ENCODE measurements at places on chromosomes 2 and 18.

DNA sequence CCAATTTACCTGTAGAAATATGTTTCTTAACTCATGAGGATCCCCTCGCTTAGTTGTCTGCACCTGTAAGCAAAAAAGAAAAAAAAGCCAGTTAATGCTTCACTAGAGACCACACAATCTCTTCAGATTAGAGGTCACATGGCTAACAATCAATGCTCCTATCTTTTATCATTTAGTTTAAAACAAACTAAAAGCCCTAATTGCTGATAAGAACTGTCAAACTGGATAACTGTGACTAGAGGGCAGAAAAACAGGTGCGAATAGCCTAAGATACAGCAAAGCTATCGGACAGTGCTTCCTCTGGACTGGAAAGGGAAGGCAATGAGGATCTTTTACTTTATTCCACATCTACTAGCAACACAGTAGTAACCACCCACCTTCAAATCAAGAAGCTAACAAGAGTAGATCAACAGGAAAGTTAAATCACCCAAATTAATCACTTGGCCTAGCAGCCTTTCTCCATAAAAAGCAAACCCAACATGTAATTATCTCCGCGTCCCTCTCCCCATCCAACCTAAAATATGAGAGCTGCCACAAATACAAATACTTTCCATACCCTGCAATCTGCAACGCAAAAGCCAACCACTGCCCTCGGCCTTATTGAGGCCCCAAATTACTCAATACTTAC, 734 bp downstream of the SLC25A12 start:
- DNase-seq: no peak

- no peak for DNase-seq
These were observed 23.5 kb downstream of the MBP start for GRCh38 chr18:77108821-77109647.

GRCh38 chr2:96109361-96109680, 7.0 kb downstream of the ADRA2B start:
- DNase-seq: no peak

DNA sequence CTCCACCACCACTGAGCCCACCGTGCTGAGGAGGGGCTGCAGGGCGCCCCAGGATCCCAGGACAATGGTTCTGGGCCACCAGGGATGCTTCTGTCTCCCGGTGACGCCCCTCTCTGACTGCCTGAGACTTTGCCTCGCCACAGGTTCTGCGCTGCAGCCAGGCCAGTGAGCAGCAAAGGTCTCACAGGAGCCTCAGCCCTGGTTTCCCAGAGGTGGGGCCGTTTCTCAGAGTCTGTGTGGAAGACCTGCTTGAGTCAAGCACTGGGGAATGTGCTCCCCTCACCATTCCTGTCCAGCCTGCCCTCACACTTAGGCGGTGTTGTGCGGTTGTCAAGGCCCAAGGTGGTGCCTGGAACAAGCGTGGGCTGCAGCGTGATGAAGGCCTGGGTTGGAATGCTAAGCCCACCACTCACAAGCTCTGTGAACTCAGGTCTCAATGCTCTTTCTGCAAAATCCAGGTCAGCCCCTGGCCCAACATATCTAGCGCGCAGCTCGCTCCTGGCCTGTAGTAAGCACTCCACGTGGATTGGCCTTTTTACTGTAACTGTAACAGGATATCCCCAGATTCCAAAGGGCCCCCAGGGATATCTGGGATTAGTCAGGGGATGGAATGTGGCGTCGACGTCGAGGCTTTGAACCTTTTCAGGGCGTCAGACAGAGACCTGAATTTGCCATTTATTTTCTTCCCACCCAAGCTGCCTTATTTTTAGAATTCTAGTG, 47.6 kb downstream of the PLB1 start:
- DNase-seq: no peak

DNA sequence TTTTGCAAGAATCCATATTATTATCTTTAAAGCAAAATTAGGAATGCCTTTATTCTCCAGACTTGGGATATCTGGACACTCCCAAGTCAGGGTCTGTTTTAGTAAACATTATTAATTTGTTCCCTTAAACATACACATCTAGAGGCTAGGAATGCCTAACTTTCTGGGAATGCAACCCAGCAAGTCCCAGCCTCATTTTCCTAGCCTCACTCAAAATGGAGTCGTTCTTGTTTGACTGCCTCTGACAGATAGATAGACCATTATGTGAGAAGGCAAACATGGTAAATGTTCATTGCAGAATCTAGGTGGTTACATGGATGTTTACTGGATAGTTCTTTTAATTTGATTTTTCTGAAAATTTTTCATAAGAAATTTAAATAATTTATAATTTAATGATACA, 270.1 kb upstream of the STON1 start:
- no peak for DNase-seq

DNA sequence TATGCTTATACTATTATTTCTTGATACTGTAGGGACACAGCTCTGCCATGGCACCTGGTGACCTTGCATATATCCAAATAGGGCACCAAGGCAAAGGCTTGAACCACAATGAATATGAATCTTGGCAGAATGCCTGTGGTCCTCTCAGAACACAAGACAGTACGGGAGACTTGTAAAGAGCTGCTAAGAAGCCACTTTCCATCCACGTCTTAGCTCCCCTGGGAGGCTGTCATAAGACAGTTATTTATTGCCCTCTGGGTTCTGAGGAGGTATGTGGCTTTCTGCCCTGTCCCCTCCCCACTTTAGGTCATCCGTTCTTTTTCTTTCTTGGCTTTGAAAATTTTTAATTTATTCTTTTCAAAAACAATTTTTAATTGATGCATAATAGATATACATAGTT, 29.8 kb upstream of the MRPL33 start:
- no peak for DNase-seq

All from urothelium cell line (cell line).